NCI-H526 treated with DMSO at 0.1 percent for 48 hours (cell line): ENCODE measurements at places on chromosomes 4 and X.

GRCh38 chrX:132532097-132532496, 43.3 kb upstream of the MBNL3 start:
- DNase-seq, result no peak

DNA sequence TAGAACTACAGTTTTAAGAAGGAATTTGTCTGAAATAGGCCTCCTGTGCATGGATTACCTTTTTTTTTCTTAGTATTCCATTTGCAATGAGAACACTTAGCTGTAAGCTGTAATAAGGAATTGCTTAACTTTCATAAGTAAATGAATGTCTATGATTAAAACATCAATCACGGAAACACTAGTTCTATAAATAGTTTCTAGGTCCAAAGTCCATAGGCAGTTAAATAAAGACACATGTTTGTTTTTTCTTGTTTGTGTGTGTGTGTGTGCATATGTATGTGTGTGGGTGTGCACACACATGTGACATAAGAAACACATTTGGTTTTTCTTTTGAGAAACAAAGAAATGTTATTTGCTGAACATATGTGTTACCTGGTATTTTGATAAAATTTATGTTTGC, 11.2 kb downstream of the GPRIN3 start:
- peak; percentile 29 for DNase-seq

DNA sequence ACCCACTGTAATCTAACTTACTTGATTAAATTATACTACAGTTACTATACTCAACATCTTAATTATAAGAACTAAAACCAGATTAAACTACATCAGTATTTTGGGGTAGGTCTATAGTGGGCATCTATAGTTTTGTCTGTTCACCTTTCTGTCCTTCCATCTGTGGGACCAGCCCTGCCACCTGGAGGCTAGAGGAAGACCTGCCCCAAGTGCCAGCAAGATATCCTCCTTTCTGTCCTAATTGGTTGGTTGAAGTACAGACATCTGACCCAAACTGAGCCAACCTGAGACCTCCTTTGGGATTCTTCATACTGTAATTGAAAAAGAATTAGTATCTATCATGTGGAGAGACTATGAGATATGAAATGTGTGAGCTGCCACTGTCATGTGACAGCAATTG, 172.2 kb upstream of the TLL1 start:
- DNase-seq, result no peak

DNA sequence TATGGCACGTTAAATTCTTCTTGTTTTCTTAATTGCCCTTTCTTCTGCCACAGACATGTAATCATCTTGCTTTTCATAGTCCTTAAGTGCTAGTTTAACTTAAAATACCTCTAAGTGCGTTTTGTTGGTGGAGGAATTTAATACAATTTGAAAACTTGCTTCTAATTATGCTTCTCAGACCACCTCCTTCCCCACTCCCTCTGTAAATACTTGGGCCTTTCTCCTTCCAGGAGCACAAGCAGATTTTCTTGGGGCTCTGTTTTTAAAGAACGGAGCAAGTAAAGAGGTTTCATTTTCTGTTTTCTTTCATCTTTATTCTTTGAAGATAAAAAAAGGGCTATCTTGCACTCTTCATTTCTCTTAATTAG, 559 bp upstream of the PCDH18 start:
- DNase-seq, result no peak

GRCh38 chr4:17385403-17385802, 126.5 kb downstream of the QDPR start:
- DNase-seq, result no peak

GRCh38 chr4:7192252-7193029, at the start of gene SORCS2:
Gene SORCS2, plus strand, starts transcription at chr4:7192538.
- peak; percentile 58 for DNase-seq

DNA sequence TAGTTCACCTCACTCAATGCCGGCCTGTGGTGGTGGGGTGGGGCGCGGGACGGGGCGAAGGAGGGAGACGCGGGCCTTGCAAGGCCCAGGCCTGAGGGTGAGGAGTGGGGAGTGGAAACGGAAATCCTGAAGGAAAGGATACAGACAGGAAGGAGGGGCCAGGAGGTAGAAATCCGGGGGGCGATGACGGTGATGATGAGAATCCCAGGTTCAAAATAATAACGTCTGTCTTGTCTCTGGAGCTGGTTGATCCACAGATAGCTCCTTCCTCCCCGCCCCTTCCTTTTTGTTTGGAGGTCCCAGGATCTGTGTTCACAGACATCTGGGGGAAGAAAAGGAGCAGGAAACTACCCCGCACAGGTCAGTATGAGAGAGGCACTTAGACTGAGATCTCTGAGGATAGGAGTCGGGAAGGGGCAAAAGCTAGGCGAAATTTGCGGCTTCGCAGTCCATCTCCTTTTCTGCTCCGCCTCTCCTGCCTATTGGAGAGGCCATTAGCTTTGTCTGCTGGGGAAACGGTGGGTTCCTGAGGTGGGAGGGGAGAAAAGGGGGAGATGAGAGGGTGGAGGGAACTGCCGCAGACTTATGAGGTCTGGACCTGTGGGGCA, 746 bp downstream of the TCEAL7 start:
- DNase-seq, result no peak
